ENCODE measurements at places on chromosomes 4 and X.

DNA sequence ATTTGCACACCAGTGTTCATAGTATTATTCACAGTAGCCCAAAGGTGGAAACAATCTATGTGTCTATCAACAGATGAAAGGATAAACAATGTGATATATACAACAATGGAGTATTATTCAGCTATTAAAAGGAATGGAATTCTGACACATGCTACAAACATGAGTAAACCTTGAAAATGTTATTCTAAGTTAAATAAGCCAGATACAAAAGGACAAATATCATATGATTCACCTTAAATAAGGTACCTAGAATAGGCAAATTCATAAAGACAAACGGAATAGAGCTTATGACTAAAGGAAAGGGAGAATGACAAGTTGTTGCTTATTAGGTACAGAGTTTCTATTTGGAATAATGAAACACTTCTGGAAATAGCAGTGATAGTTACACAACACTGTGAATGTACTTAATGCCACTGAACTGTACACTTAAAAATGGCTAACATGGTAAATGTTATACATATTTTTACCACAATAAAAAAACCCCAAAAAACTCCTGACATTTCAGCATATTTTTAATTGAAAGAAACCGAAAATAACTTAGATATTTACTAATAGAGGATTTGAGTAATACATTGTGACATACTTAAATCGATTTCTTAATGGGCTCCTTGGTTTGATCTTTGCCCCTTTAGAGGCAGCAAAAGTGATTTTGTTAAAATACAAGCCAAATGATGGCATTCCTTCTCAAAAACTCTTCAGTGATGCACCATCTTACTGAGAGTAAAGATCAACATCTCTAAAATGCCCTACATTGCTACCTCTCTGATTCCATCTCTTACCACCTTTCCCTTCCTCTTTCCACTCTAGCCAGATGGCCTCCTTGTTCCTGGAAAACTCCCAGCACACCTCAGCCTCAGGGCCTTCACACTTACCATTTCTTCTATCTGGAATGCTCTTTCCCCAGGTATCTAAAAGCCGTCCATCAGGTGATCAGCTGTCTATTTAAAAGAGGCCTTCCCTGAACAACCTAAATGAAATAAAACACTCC is 8.6 kb upstream of the CYP2U1 start:
- DNase-seq, result no peak

DNA sequence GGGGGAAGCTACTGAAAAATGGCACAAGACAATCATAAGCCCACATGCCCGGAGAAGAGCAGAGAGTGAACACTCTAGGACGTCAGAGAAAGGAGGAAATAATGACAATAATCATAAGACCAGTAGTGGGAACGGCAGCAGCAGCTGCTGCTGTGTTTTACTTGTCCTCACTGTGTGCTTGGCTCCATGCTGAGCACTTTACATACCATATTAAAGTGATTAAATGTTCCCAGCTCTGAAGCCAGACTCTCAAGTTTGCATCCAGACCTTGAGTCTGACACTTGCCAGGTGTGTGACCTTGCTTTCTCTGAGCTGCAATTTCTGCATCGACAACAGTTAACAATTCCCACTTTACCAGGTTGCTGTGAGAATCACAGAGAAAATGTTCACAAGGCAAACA is 255.4 kb downstream of the SPANXN1 start:
- no peak for DNase-seq

GRCh38 chr4:87058356-87059073 is 123.7 kb downstream of the AFF1 start:
- DNase-seq, result no peak

DNA sequence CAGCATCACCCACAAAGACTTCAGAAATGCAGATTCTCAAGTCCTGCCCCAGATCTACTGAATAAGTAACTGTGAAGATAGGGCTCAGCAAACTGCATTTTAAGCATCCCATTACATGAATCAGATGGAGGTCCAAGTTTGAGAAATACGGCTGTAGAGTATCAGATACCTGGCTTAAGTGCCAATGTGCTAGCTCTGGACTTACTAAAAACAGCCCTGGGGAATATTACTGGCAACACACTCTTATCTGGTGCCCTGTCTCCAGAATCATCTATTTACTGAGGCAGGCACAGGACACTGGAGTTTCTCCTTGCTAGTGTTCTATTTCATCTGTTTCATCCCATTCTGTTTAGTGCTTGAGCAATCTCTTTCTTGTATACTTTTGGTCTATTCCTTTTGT is 105.1 kb downstream of the SPOCK3 start:
- no peak for DNase-seq

GRCh38 chr4:96744676-96745075 is 904.8 kb downstream of the PDHA2 start:
- no peak for DNase-seq

- DNase-seq, result no peak
Measured at GRCh38 chr4:119246177-119246733, 33.7 kb downstream of the USP53 start.

DNA sequence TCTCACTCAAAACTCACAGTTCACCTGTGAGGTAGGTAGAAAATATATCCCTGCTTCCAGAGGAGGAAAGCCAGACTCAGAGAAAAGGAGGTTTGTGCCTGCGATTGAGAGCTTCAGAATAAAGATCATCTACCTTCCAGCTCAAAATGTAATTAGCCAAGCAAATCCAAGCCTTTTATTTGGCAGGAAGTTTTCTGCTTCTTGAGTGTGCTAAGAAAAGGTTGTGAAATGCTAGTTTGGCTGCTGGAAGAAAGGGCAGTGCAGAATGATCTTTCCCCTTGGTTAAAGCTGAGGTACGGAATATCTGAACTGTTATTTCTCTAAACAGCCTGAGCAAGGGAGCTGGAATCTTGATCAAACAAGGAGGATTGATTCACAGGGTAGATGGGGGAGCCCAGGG is 59.7 kb upstream of the VCX3B start:
- DNase-seq, result no peak

DNA sequence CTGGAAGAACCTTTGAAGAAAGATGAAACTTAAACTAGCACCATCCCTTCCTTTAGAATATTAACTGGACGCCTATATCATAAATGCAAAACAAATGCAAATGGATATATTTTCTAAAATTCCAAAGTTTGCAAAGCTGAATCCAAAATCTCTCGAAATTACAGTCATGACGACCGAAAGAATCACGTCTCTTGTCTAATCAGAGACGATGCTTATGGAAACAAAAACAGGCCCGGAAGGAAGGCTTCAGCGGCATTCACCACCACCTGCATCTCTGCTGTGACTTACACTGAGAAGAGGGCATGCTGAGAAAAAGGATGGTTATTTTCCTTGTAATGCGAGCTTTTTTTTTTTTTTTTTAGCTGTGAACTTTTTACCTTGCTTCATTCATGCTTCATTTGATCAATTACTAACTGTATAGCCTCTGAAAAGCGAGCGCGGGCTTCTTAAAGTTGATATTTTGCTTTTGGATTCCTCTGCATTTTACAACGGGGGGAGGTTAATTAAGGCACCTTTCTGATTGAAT is 209.3 kb downstream of the SOWAHB start:
- DNase-seq, result no peak

DNA sequence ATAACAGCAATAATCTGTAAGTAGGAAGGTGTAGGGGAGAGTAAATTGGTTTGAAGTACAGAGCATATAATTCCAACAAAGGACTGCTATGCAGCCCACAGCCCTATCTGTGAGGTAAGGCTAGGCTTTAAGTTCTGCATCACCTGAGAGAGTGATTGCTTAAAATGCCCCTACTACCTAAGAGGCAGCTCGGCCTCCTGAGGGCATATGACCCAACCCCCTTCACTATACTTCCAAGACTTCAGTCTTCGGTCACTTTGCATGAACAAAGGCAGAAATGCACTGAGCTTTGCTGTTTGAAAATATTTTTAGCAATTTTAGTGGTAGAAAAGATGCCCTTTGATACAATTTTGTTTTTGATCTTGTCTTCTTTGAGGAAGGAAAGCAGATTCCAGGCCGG is 4.9 kb upstream of the DDX3X start:
- no peak for DNase-seq

GRCh38 chr4:183229397-183229796 is 90.7 kb downstream of the CLDN22 start:
- DNase-seq, result no peak

GRCh38 chr4:1412376-1413203 is 6.3 kb upstream of the NKX1-1 start:
- DNase-seq, result no peak

- DNase-seq, result peak; percentile 18
Measured at GRCh38 chrX:16839219-16839851, 30.8 kb downstream of the RBBP7 start.

GRCh38 chr4:82429728-82430192 is 502 bp downstream of the HNRNPDL start:
- no peak for DNase-seq

GRCh38 chr4:13905543-13905942 is 278.0 kb upstream of the BOD1L1 start:
- DNase-seq, result no peak

DNA sequence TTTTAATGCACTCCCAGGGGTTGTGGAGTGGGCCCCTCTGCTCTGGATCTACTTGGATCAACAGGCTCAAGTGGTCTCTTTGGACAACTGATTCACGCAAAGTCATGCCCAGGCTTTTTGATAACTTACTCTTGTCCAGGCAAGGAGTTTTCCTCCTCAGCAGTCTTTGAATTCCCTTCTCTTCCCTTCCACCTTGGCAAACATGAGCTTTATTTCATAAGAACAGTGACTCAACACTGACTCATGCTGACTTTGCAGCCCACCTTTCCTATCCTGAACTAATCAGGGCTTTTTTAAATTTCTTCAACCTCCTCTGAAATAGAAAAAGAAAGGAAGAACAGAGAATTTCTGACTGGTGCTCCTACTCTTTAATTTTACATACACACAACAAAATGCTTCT is 132.1 kb upstream of the LDB2 start:
- peak; percentile 80 for DNase-seq

GRCh38 chrX:154097003-154097588 is 421 bp downstream of the MECP2 start:
- DNase-seq, result peak; percentile 54

GRCh38 chr4:185013417-185014125 is 4.7 kb upstream of the HELT start:
- no peak for DNase-seq

DNA sequence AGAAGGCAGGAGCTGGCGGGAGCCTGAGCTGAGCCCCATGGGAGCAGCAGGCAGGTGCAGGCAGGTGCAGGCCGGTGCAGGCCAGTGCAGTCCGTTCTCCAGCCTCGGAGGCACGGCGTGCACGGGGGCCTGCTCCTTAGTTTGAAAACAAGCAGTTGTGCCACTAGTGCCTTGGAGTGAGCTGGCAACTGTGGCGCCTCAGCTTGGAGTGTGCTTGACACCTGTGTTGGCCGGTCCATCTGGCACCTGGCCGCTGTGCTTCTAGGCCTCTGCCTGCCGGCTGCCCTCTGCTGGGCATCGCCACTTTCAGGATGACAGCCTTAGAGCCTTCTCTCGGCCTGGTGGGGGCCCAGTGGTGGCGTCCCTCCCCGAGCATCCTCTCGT is 47.9 kb downstream of the RGS12 start:
- no peak for DNase-seq

GRCh38 chr4:156298230-156298629 is 344.6 kb upstream of the CTSO start:
- DNase-seq, result peak; percentile 99

- DNase-seq, result no peak
Measured at GRCh38 chr4:125382995-125383394, 68.2 kb downstream of the FAT4 start.

GRCh38 chr4:34534916-34535315 is 1709.4 kb downstream of the ARAP2 start:
- DNase-seq, result no peak

- peak; percentile 23 for DNase-seq
Measured at GRCh38 chr4:83889802-83890201, 353.9 kb downstream of the GPAT3 start.

DNA sequence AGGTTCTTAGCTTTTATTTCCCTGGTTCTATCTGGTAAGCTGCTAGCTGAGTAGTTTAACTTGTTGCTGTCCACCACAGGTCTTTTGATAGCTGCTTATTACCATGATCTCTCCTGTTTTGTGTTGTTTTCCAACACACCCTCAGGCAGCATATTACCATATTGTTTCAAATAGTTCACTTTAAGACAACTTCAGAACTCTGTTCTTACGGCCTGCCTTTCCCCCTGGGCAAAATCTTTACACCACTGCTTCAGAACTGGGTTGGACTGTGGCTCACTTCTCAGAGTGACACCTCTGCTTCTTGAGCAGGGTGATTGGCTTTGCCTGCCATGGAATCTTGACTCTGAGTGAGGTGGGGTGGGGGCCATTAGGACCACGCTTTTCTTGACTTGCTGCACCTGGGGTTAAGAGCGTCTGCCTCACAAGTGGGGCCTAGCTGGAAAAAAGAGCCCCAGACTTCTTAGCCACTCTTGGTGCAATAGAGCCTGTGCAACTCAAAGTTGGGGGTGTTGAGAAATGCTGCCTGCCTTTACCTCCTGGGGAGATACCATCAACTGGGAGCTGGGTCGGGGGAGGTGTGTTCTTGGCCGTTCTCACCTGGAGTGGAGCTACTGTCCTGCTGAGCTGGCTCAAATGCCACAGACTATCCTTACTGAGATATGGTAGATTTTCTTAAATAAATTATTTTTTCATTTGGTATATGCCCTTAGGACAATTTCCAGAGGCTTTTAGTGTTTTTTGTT is 23.4 kb downstream of the USP9X start:
- no peak for DNase-seq

DNA sequence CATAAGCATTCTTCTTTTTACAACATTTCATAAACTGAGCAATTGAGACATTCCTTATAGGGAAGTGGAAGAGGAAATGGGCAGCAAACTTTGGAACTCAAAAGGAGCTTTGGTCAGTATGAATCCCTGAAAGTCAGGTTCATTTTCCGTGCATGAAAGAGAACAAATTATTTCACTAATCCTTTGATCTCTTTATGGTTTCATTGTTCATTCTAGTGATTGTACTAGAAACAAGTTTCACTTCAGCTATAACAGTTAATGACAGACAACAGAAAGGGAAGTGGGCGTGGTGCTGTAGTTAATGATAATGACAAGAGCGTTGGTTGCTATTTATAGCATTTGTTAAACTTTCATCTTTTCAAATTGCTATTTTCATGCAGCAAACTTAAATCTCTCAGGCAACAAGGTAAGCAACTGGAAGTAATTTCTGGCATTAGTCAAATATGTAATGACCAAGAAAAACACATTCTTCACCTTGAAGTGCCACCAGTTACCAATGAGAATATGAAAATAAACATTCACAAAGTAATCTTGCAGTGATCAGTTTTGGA is 98.4 kb downstream of the AREG start:
- no peak for DNase-seq

GRCh38 chr4:4260185-4260751 is 12.2 kb upstream of the TMEM128 start:
- DNase-seq, result peak; percentile 69

DNA sequence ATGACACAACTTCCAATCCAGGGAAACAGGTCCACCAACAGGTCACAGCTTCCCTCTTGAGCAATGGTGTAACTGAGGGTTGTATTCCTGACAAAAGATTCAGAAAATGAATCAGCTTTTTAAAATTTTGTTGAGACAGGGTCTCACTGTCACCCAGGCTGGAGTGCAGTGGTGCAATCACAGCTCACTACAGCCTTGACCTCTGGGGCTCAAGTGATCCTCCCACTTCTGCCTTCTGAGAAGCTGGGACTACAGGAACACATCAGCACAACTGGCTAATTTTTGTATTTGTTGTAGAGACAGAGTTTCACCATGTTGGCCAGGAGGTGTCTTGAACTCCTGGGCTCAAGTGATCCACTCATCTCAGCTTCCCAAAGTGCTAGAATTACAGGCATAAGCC is 43.7 kb downstream of the SAT1 start:
- no peak for DNase-seq

GRCh38 chrX:115949900-115950822 is 220.4 kb upstream of the AGTR2 start:
- no peak for DNase-seq

Measured in AG10803 (cell line).